ENCODE measurements at places on chromosomes 4 and X. TPM values are rescaled to one million over a fixed set of nuclear protein-coding genes. Genes with fewer than 3 reads are reported as not detected.

Gene CXCL8
- 26.4 TPM for total RNA-seq

DNA sequence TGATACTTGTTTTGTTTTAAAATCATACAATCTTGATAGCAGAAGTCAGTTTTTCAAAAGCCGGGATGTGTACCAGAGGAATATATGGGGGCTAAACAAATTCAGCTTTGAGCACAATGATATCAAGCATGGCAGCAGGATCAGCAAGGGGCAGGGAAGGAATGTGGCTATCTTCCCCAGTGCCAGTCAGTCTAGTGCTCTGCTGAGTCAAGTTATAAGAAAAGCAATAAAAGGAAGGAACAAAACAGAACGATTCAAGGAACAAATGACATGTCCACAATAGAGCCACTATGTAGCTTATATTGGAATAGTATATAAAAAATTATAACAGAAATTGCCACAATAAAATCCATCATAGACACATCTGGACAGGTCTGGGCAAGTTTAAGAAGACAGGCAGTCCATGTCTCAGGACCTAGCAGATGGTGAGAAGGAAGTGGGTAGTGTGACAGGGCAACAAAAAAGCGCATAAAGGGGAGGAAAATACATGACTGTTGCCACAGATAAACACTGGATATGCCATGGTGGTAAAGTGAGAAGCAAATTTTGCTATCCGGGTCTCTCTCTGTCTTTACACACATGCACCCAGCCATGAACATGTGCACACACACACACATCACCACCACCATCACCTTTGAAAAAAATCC lies 518.2 kb upstream of the HTR2C start:
- H3K4me3 ChIP-seq, result no peak overlapping the region
- no peak overlapping the region for H3K27ac ChIP-seq
- no peak for DNase-seq
- no peaks in the 10 kb centered on the region for H3K4me1 ChIP-seq
- no peaks in the 10 kb centered on the region for H3K36me3 ChIP-seq

- H3K27me3 ChIP-seq, result no peaks in the 10 kb centered on the region
- no peak overlapping the region for H3K27ac ChIP-seq
- H3K4me1 ChIP-seq, result no peaks in the 10 kb centered on the region
- no peaks in the 10 kb centered on the region for H3K36me3 ChIP-seq
- H3K4me3 ChIP-seq, result no peak overlapping the region
- DNase-seq, result no peak
Measured at GRCh38 chrX:132749406-132749805, 209.0 kb downstream of the HS6ST2 start.

DNA sequence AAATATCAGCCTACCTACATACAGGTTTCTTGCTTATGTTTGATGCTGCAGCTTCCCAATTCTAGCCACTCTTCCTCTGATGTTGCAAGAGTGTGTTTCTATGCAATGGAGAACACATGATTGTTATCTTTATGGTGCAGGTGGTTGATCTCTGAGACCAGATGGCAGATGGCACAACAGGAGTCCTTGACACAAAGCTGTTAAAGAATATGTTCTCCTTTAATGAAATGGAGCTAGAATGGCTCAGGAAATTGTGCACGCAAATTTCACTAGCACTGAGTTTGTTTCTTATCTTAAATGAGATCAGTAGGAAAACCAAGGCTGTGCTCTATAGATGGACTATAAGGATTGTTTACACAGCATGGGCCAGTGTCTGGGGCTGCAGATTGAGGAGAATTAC lies 29.9 kb upstream of the TTC29 start:
- no peaks in the 10 kb centered on the region for H3K36me3 ChIP-seq
- H3K27ac ChIP-seq, result no peak overlapping the region
- H3K4me1 ChIP-seq, result no peaks in the 10 kb centered on the region
- DNase-seq, result no peak
- 0 out of 2 replicates have a peak, but pooled peaks cover 1% of the 10 kb centered on the region for H3K27me3 ChIP-seq
